ENCODE measurements at places on chromosomes 1 and 21. TPM values are rescaled to one million over a fixed set of nuclear protein-coding genes. Genes with fewer than 3 reads are reported as not detected.

C1orf210 gene
- total RNA-seq: 2.5 TPM

LEFTY1 gene
- not detected for total RNA-seq

FTCD gene
- not detected for total RNA-seq

C1orf53 gene
- 0.40 TPM for total RNA-seq

DPT gene
- total RNA-seq: not detected

GRCh38 chr1:33188572-33189275 is 6.9 kb upstream of the TRIM62 start:
- no peak for DNase-seq

- peak; percentile 71 for DNase-seq
Measured at GRCh38 chr1:165854101-165854845, 26.9 kb downstream of the UCK2 start.

DNA sequence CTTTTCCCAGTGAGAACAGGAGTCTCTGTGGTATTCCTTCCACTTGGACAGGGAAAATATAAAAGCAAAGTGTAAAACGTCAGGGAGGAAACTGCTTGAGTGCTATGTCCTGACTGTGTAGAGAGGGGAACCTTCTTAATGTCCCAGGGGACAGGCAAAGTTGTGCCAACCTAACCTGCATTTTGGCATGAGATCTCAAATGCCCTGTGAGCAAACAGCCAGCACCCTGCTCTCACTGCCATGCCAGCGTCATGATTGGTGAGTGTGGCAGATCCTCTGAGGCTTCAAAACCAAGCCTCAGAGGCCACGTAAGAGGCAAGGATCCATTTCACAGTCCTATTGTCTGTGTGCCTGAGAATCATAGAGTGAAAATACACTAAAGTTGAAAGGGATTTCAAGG is 49.7 kb upstream of the RAP1A start:
- no peak for DNase-seq

- DNase-seq: no peak
Measured at GRCh38 chr1:224266915-224267856, 62.8 kb downstream of the NVL start.

- DNase-seq: peak; percentile 73
Measured at GRCh38 chr1:36486439-36487335, 4.0 kb upstream of the CSF3R start.

DNA sequence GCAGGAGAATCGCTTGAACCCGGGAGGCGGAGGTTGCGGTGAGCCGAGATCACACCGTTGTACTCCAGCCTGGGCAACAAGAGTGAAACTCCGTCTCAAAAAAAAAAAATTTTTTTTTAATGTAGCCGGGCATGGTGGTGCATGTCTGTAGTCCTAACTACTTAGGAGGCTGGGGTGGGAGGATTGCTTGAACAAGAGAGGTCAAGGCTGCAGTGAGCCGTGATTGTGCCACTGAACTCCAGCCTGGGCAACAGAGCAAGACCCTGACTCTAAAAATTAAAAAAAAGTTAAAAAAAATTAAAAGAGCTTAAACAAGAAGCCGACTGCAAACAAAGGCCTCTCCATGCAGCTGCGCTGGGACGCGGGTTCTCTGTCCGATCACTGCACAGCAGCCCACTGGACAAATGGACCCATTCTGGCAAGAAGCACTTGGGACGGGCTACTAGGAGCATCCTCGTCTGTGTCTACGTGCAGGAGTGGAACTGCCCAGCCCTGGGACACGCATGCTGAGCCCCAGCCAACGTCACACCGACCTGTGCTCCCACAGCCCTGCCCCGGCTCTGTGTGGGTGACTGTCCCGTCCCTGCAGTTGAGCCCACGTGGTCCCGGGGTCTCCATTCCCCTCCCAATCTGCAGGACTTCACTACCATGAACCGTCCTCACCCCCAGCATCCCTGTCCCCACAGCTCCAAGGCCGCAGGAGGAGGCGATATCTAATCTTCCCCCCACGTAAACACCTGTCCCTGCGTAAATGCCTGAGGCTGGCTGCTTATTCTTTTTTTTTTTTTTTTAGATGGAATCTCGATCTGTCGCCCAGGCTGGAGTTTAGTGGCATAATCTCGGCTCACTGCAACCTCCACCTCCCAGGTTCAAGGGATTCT is 12.3 kb downstream of the SLC35E2B start:
- no peak for DNase-seq

DNA sequence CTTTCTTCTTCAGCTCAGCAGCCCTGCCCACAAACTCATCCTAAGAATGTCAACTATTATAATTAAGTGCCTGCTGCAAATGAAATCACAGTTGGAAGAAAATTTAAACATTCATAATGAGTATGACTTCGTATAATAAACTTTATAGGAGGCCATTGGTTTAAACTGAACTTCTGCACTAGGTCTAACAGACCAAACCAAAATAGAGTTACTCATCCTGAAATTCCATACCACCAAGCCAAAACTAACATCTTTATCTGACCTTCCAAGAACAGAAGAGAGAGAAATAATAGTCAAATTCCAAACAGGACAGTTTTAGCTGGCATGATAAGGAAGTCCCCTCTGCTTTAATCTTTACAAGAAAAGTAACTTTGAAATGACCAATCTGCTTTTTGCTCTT is 472.4 kb upstream of the PRMT6 start:
- DNase-seq: no peak

DNA sequence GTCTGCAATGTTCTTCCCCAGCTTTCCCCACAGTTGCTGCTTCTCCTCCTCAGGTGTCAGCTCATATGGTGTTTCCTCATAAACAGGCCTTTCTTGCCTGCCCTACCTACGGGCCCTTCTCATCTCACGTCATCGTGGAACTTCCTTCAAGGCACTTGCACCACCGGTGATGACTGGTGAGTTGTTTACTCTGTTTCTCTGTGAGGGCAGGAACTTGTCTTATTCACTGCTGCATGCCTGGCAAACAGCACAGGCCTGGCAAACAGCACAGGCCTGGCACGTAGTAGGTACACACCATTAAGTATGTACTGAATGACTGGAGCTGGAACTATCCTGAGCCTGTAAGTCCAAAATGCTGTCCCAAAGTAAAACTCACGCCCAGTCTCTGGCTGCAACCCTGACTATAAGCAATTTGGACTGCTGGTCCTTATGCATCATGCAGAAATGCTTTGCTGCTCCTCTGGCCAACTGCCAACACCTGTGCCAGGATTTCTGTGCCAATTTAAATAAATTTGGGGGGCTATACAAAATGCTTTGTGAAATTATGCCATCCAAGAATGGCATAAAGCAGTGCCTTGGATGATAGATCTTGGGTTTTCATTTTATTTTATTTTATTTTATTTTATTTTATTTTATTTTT is 25.7 kb downstream of the STK40 start:
- DNase-seq: no peak

DNA sequence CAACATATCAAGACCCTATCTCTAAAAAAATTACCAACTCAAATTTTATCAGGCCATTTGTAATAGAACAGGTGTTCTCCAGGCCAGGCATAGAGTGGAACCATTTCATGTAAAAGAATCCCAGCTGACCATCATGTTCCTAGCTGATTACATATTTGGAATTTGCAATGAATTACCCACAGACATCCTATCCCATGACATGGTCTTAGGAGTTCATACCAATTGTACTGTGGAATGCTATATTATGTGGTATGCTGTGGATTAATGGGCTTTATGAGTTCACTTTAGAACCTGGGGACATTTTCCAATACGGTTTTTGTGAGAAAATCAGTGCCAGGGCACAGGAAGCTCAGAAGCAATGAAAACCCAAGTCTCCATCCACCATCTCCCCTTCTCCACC is 110.3 kb downstream of the ZNF281 start:
- DNase-seq: no peak

GRCh38 chr21:33434770-33435360 is 31.7 kb downstream of the IFNGR2 start:
- peak; percentile 66 for DNase-seq

GRCh38 chr21:43279578-43279894 is 110.7 kb downstream of the CRYAA start:
- no peak for DNase-seq

GRCh38 chr21:42655796-42656770 is 2.7 kb downstream of the PDE9A start:
- DNase-seq: no peak

All from epithelial cell of proximal tubule (primary cell).